ENCODE measurements at places on chromosomes 5 and 9.

- no peak for DNase-seq
Observed at GRCh38 chr9:2066312-2067273, 51.4 kb downstream of the SMARCA2 start.

- no peak for DNase-seq
Observed at GRCh38 chr5:43638546-43638945, 35.6 kb downstream of the NNT start.

DNA sequence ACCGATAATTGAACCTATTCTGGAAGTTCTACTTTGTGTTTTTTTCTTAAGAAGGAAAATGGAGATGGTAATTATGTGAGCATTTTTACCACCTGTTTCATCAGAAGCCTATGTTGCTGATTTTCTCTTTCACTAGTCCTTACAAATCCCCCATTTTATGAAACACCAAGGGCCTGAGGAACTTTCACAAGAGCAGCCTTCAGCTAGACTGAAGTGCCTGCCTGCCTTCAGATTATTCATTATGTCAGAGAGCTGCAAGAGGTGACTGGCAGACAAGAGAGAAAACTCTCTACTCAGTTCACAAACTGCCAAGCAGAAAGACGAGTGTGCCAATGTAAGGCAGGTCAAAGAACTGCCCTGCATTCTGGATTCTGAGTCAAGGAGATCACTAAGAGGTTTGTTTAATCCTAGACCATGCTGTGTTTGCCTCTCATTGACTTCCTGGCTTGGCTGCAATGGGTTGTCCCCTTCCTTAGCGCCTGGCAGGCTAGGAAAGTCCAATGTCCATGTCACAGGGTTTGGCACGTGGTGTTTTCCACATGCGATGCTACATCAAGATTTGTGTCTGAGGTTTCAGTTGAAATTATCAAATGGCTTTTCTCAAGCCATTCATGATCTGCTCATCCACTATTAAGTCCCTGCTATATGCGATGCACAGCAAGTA, 143.3 kb downstream of the CDC42SE2 start:
- no peak for DNase-seq

DNA sequence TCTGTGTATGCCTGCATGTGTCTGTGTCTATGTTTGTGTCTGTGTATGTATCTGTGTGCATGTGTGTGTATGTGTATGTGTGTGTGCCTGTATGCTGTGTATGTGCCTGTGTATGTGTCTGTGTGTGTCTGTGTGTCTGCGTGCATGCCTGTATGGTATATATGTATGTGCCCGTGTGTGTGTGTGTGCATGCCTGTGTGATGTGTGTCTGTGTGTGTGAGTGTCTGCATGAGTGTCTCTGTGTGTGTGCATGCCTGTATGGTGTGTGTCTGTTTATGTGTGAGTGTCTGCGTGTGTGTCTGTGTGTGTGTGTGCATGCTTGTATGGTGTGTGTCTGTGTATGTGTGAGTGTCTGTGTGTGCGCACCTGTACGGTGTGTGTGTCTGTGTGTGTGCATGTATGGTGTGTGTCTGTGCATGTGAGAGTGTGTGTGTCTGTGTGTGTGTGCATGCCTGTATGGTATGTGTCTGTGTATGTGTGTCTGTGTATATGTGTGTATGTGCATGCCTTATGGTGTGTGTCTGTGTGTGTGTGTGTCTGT, 137.1 kb upstream of the IRX2 start:
- DNase-seq: no peak

GRCh38 chr9:89482056-89482851, 15.7 kb downstream of the SEMA4D start:
- DNase-seq: no peak

DNA sequence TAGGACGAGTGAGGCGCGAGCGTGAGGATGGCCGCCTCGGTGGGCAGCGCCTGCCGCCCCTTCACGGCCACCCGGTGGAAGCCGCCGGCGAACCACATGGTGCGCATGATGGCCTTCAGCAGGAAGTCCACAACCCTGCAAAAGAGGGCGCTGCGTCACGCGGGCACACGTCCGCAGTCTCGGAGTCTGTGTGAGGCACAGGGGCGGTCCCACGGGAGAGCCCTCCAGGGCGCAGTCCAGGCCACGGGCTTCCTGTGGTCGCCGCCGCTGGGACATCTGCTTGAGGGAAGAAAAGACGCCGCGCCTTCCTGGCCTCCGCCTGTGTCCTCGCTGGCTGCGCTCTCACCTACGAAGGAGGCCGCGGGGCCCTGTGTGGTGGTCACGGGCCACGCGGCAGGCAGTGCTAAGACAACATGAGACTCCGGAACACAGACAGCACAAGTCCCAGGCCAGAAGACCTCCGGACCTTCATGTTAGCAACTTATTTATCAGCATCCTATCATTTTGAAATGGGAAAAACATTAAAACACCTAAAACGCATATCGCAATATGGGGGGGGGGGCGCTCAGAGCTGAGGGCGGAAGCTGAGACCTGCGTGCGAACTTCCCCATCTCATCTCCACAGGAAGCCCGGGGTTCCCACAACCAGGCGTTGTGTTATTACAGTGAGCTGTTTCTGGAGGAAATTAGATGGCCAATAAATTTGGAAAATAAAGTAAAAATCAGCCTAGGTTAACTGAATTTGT, 28.8 kb downstream of the LPCAT1 start:
- DNase-seq: no peak

All from GM12892 (cell line).